ENCODE measurements at places on chromosomes 7 and 10.
A peak's percentile ranks its signal among the peaks of the same experiment; 100 is the strongest.

GRCh38 chr7:149824301-149824741 lies 13.9 kb upstream of the ZNF862 start:
- DNase-seq, result peak; percentile 70

DNA sequence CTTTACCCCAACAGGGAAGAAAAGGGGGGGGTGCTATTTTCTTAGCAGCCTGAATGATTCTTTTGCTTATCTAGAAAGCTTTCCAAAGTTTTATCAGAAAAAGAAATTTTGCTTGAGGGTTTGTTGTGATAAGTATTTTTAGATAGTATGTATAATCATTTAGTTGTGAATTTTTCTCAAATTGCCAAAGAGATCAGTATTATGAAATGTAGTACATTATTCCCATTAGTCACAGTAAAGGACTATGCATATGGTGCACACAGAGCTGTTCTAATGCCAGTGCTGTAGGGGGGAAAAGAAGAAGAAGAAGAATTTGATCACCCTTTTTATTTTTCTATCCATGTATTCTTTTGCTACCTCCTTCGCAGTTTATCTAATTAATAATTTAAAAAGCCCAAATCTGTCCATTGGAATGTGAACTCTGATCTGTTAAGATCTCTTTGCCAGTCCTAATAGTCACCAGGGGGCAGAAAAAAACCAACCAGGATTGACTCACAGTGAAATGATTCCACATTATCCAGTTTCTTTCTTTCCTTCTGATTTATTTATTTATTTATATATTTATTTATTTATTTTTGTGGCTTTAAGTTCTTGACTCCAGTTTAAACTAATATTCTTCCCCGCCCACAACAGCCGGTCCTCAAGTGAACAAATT lies 4.7 kb downstream of the RBM20 start:
- DNase-seq, result no peak

DNA sequence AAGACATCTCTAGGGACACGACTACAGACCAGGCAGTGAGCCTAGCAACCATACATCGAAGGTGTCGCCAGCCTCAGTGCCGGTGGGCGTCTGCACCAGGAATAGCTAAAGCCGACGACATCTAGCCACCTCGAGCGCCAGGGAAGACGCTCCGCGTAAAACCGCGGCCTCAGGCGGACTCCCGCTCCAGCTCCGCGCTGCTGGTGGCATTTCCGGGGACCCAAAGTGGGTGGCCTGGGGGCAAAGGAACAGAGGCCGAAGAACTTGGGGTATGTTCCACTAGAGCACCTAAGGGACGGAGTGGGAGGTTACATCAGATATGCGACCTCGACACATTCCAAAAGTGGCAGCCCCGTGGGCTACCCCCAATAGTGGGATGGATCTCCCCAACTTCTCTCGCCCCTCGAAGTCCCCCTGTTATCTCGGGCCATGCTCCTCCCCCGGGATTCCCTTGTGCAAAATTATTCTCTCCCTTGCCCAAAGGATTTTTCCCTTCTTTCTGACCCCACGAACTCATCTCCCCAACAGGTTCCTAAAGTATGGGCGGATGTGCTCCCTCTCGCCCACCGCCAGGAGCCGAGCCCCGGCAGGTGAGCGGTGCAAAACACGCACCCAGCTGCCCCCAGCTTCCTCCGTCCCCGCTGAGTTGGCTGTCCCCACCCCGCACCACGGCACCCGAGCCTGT lies 1.2 kb downstream of the KCNMA1 start:
- peak; percentile 91 for DNase-seq

GRCh38 chr10:6050801-6051445 lies 11.2 kb downstream of the IL2RA start:
- peak; percentile 68 for DNase-seq

GRCh38 chr10:31754803-31755624 lies 173.6 kb downstream of the ARHGAP12 start:
- DNase-seq, result peak; percentile 53

GRCh38 chr7:96306385-96307125 lies 15.3 kb downstream of the SLC25A13 start:
- no peak for DNase-seq

DNA sequence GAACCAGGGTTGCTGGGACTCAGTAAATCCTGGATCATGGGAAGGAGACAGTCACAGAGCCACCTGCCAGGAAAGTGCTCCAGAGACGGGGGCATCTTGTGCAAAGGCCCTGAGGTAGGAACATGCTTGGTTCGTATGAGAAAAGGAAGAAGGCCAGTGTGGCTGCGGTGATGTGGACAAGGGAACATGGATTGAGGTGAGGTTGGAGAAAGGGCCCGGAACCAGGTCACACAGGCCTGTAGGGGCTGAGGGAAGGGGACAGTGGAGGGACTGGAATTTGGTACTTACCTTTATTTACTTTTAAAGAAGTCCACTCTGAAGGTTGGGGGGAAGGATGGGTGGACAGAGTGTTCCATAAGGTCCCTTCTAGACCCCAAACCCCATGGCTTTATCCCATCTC lies 32.9 kb upstream of the CXCL12 start:
- no peak for DNase-seq

DNA sequence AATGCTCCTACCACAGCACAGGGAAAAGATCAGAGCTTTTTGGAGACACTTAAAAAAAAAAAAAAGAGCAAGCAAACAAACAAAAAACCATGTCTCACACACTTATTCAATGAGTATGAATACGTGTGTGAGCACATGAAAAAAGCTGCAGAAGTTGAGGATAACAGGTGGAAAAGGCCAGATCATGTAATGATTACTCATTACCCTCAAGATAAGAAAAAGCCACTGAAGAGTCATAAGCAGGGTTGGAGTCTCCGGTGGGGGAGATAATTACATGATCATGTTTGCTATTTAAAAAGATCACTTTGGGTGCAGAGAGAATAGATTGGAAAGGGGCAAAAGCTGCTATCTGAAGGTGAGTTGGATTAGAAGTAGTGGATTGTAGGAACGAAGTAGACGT lies 77.0 kb downstream of the POU6F2 start:
- DNase-seq, result no peak

DNA sequence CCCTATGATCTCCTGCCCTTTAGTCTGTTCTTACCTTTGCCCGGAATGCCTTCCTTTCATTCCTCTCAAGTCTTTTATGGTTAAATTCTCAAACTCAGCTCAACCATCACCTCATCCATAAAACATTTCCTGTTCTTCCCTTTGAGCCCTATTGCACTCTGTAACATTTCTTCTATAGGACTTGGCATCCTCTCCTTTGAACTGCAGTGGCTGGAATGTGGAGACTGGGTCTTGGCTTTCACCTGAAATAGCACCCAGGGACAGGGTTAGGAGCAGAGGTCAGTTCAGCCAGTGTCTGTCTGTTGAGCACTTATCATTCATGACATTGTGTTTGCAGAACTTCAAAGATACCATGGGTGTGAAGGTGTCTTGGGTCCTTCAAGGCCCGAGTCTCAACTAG lies 7.2 kb downstream of the NFE2L3 start:
- no peak for DNase-seq

DNA sequence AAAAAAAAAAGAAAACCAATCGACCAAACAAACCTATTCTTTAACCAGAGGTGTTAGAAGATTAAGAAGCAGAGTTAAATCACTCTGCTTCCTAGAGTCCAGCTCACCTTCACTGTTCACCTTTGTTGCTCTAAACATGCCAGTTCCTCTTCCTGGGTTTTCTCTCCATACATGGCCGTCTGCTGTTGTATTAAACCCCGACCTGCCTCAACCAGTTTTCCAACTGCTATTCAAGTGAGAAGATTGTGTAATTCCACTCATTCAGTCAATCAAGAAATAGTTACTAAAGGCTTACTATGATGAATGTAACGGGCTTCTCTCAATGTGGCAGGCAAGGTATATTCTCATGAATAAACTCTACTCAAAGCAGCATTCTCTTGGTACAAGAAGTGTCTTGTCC lies 8.8 kb downstream of the AASS start:
- no peak for DNase-seq

GRCh38 chr7:29414216-29414615 lies 149.4 kb upstream of the PRR15 start:
- DNase-seq, result no peak

- no peak for DNase-seq
Observed at GRCh38 chr7:88337572-88337971, 30.9 kb upstream of the STEAP4 start.

GRCh38 chr10:102140913-102141540 lies 8.2 kb downstream of the PPRC1 start:
- DNase-seq, result no peak

- DNase-seq, result peak; percentile 56
Observed at GRCh38 chr10:13311177-13311575, 11.3 kb upstream of the PHYH start.

DNA sequence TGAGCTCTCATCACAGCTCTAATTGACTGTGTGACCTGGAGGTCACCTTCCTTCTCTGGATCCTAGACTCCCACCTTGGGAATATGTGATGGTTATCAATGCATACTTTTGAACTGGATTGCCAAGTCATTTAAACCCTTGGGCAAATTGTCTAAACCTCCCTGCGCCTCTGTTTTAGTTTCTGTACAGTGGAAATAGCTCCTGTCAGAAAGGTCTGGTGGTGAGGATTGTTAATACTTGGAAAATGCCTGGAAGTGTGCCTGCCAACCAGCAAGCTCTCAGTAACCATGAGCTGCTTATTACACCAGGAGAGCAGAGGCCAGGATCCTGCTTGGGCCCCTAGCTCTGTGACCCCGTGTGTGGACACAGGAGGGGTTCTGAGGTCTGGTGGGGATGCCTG lies 108.7 kb upstream of the PPIF start:
- no peak for DNase-seq

- no peak for DNase-seq
Observed at GRCh38 chr7:132751244-132751647, 175.0 kb upstream of the PLXNA4 start.

DNA sequence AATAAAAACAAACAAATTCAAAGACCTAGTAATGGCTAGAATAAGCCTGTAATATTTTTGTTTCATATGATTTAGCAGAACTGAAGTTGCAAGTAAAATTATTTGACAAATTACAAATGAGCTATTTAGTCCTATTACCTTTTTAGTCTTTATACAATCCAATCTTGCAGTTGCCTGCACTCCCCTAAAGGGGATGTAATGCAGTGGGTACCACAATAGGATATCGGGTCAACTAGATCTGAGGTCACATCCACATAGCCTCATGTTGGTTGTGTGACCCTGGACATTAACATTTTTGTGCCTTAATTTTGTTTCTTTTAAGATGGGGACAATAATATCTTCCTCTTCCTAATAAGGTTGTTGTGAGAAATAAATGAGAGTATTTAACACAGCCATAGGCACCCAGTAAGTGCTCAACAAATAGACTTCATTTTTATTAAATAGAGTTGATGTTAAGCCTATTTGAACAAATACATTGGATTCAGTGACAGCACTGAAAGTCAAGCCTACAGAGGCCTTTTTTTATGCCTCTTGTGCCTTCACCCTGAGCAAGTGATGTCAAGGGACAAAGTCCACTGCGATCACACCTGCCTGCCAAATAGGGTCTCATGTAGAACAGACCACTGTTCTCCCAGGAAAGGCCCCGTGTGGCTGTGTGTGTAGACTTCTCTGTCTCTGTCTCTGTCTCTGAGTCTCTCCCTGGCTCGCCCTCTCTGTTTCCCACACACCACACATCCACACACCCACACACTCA lies 124.8 kb downstream of the EVX1 start:
- DNase-seq, result no peak

DNA sequence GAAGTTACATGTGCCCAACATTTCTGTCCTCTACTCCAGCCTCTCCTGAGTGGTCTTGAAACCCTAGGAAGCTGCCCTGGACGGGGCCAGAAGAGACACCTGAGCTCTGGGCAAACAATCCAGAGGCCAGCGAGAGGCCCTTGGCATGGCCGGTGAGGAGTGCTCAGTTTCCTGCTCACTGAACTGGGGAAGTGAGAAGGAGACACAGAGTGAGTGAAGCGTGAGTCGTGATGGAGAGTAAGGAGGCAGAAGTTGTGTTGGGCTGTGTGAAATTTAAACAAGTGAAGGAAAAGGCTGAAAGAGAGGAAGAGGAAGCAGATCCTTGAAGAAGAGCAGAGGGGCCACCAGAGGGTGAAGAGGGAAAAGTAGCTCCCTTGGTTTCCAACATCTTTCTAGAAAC lies 73.2 kb downstream of the WNT2 start:
- DNase-seq, result no peak

DNA sequence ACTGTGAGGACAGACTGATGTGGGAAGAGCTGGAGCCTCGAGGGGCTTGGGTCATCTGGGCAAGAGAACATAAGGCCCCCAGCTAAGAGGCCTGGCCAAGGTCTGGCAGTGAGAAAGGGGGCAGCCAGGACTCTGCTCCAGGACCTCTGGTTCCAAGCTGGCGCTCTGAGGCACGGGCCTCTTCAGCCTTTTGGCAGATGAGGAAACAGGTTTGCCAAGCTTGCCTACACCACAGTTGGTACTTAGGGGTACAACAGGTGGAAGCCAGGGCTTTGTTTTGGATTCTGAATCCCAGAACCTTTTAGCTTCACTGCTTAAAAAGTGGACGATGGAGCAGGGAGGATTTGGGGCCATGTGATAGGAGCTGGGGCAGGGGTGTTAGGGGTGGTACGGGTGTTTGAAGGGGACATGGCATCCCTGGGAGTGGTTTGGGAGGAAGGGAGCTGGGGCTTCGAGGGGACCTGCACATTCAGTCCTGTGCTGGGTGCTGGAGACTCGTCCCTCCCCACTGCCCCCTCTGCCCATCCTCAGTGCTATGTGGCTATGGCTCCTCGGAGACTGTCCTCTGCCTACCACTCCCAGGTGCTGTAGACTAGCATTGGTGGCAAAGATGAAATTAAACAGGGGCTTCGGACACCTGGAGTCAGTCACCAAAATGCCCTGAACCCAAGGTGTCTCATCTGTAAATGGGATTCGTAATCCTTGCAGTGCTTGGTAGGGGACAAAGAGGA lies 30.3 kb downstream of the ZNF775 start:
- peak; percentile 47 for DNase-seq

GRCh38 chr7:156703773-156704482 lies 63.4 kb downstream of the RNF32 start:
- DNase-seq, result no peak

DNA sequence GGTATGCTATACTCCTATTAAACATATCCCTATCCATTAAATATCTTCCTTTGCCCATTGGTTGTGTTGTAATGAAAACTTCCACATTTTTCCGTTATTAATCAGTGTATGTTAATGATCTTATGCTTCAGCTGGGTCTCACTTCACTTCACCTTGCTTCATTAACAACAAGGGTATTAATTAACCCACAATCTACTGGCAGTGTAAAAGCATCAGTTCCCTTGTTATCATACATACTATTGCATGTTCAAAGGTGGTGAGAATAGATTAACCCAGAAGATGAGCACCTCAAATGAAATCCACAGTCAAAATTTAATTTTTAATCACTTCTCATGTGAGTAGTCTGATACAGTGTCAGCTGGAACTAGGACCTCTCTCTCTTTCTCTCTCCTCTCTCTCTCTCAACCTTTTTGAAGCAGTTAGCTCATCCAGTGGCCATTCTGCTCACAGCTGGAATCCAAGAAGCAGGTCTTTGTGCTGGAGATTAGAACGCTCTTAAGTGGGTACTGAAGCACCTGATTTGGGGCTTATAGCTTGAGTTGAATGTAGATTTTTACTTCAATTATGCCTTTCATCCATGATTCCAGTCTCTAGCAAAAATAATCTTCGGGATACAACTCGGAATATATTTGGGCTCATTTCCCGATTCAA lies 172.3 kb downstream of the RAPGEF5 start:
- DNase-seq, result no peak

GRCh38 chr7:137328373-137329120 lies 15.0 kb downstream of the PTN start:
- no peak for DNase-seq

- DNase-seq, result no peak
Observed at GRCh38 chr7:124645704-124646103, 119.9 kb downstream of the GPR37 start.
